ENCODE measurements at places on chromosomes 12 and 14. TPM values are rescaled to one million over a fixed set of nuclear protein-coding genes. Genes with fewer than 3 reads are reported as not detected.
A peak's percentile ranks its signal among the peaks of the same experiment; 100 is the strongest.

The NOVA1 gene
- not detected for total RNA-seq

The TRIM9 gene
- 2.0 TPM for total RNA-seq

GRCh38 chr14:64209444-64210131 lies 84.6 kb downstream of the ESR2 start:
- no peak for DNase-seq

The BAZ1A gene
- 23.7 TPM for total RNA-seq

- DNase-seq, result no peak
These were observed 2.2 kb upstream of the LRRC23 start for GRCh38 chr12:6902448-6902847.

DNA sequence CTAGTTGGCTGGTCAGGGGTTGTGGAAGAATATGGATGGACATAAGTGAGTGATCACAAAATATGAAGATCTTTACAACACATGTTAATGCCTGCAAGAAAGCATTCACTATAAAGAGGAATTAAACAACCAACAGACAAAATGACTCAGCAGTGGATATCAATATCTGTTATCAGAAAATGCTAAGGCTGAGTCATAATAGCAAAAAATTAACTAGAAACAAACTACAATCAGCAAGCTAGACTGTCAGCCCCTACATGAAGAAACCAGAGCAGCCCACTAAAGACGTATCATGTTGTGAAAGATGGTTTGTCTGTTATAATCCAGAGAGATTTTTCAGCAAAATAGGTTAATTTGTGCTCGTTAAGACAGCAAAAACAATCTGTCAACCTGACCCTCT lies 472.9 kb downstream of the NELL2 start:
- DNase-seq, result no peak

The RFX4 gene
- total RNA-seq, result not detected

- DNase-seq, result no peak
These were observed 7.6 kb downstream of the RNASE11 start for GRCh38 chr14:20580242-20580641.

The ASPG gene
- not detected for total RNA-seq

The RNASE3 gene
- not detected for total RNA-seq

DNA sequence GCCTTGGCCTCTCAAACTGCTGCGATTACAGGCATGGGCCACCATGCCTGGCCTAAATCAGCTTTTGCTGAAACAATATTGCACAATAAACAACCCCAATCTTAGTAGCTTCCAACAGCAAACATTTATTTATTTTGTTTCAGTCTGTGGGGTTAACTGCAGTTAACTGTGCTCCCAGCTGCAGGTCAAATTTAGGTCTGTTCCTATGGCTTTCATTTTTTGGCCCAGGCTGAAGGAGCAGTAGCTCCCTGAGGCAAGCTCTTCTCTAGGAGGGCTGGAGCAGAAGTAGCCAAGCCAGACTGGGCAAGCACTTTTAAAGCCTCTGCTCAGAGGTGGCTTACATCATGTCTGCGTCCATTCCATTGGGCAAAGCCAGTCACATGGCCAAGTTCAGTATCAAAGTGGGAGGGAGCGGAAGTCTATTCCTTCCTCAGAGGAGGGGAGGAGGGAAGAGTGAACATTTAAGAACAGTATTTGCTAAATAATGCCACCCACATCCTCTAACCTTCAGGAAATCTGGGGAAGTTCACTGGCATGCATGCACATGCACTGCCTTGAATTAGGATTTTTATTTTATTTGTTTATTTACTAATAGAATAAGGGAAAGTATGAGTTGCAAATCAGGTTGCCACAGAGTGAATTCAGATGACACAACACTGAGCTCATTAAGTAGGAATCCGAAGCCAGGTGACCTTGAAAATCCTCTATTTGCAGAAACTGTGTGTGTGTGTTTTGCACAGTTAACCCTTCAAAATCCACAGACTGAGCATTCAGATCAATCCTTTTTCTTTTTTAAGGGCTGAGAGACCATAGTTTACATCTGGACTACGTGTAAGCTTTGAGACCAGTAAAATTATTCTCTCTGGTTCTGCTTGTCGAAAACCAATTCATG lies 122.0 kb upstream of the SEL1L start:
- DNase-seq, result no peak

DNA sequence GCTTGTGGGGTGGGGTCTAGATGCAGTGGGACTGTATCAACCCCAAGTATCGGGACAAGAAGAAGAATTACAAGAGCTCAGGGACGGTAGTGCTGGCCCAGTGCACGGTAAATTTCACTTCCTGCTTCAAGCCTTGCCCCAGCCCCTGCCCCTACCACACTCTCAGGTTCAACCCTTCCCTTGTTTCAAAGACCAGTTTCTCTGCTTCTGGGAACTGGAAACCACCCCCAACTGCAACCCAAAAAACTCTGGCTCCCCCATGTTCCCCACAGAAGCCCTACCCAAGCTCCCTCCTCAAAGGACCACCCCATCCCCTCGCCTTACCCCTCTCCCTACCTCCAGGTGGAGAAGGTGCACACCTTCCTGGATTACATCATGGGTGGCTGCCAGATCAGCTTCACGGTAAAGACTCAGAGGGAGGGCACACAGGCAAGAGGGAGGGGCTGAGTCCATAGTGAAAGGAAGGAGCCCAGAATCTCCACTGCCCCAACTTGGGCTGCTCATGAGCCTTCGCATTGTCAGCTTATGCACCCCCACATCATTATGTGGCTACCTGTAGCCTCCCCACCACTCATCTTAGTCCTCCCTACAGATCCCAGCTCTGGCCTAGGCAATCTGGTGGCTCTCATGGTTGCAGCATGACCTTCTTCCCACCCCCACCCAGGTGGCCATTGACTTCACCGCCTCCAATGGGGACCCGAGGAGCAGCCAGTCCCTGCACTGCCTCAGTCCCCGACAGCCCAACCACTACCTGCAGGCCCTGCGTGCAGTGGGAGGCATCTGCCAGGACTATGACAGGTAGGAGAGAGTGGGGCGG lies 4.3 kb downstream of the CPNE6 start:
- DNase-seq, result no peak

DNA sequence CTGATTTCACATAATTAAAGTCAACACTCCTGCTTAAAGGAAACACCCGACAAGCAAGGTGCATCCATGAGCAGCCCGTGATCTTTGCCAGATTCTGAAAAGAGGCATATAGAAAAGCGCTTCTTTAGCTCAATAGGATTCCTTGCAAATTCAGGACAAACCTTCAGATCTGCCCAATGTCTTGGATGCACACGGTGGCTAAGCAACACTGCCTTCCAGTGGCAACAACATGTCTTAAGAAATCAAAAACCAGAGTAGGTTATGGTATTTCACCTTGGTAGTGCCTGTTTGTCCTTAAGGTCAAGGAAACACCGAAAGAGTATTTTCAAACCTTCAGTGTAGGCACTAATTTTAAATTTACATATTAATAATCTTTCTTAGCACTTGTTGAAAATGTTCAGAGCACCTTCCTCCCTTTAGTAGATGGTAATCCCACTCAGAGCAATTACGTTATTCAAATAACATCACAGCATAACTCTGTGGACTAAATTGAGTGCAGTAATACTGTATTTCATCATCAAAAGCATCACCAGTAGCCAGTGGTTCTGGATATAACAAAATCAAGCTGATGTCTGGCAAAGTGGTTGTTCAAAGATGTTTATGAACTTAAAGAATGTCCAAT lies 58.0 kb upstream of the CDKN3 start:
- peak; percentile 66 for DNase-seq

The RNU4-1 gene
- total RNA-seq, result not detected

GRCh38 chr12:64745980-64746379 lies 13.2 kb downstream of the GNS start:
- DNase-seq, result no peak

The SERPINA5 gene
- 0.05 TPM for total RNA-seq

DNA sequence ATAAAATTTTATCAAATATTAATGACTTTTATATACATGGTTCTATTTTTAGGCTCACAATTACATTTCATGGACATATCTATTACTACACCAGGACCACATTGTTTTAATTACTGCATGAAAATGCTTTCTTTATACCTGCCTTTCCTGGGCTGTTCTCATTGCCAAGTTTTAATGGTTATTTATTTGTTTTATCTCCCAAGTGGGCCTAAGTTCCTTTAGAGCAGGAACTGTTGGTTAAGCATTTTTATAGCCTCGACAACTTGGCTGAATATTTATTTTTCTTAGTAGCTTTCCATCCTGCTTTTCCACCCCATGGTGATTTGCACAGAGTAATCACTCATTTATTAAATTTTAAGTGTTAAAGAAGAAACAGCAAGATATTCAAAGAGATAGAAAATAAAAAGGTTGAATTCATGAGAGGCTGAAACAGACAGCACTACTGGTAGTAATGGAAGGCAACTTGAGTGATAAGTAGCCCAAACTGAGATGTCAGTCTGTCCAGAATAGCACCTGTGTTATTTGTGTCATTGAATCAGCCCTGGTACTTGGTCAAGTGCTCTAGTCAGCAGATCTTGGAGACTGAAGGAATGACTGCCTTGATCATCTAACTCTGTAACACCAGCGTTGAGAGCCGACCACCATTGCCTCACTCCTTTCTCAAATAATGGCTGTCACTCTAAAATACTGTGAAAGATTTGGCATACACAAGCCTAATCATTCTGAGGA lies 119.1 kb upstream of the EGLN3 start:
- peak; percentile 30 for DNase-seq

The LGALS3 gene
- total RNA-seq, result 56.2 TPM

The PMCH gene
- not detected for total RNA-seq

DNA sequence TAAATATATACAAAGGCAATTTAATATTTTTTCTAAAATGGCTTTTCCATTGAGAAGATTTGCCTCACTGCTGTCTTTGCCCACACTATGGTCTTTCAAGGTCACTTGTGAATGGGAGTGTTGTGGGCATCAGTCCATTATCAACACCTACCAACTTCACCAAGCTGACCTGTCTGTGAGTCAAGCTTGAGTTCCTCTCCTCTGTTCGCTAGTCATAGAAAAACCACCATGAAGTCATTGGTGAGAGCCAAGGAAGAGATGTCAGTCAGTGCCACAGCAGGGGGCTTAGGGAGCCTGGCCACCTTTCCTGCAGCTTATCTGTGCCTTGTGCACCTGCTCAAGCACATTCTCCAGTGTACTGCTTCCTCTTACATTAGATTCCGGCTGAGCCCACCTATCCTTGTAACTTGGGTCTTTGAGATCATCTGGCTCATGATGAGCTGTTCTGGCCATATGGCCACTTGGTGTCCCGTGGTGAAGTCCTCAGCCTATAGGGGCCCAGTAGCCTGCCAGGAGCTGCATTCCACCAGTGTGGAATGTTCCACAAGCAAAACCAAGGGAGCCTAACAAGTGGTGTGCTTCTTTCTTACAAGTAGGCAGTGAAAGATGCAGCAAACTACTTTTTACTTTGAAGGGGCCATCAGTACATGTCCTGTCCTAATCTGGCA lies 80.8 kb upstream of the C12orf71 start:
- peak; percentile 86 for DNase-seq

- DNase-seq, result no peak
These were observed 657.7 kb downstream of the ETNK1 start for GRCh38 chr12:23282701-23283100.

- DNase-seq, result no peak
These were observed 5.5 kb downstream of the ZCCHC8 start for GRCh38 chr12:122495258-122495657.

DNA sequence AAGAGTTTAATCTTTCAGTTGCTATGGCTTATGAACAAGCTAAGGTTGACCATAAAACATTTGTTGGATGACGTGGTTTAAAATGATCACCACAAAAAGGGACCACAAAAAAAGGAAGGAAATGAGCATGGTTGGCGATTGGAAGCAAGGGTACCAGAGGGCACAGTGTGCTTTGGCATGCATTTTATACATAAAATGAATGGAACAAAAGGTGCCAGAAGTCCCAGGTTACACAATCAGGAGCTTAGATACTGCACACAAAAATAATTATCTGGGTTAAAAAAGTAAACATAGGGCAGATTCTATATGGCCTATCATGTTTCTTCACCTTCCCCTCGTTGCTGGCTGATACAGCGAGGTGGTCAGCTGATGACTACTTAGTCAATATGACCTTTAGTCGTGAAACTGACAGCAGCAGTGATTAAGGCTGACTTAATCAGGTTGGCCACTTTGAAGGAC lies 50.7 kb downstream of the ZC3H14 start:
- DNase-seq, result peak; percentile 91

The ZDHHC22 gene
- 0.02 TPM for total RNA-seq

GRCh38 chr12:111434049-111434448 lies 28.3 kb downstream of the SH2B3 start:
- DNase-seq, result no peak

The KNTC1 gene
- total RNA-seq, result 36.5 TPM

GRCh38 chr14:74655599-74656395 lies 43.8 kb upstream of the LTBP2 start:
- peak; percentile 55 for DNase-seq

DNA sequence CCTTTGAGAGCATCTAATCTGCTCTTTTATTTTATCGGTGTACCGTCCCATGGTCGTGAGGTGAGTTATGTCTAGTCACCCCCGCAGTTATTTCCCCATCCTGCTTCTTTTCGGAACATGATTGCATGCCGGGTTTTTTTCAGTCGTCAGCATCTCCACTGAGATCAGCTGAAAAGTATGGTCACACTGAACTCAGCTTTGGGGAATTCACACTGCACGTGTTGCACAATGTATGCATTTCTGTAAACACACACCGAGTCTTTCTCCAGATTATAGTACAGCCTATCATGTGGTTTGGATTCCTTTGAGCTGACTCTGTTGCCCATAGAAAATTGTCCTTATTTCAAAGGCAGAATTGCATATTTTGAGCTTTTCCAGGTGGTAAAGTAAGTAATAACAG lies 24.6 kb downstream of the PLXNC1 start:
- DNase-seq, result peak; percentile 64

GRCh38 chr12:92261071-92261470 lies 115.4 kb upstream of the BTG1 start:
- no peak for DNase-seq

- DNase-seq, result peak; percentile 53
These were observed at the start of gene ZFHX2 for GRCh38 chr14:23551266-23552028. TSS of gene ZFHX2 (minus strand) at chr14:23551765. CDS start at chr14:23535325, 16,440 bp downstream.

The DAO gene
- total RNA-seq, result not detected

DNA sequence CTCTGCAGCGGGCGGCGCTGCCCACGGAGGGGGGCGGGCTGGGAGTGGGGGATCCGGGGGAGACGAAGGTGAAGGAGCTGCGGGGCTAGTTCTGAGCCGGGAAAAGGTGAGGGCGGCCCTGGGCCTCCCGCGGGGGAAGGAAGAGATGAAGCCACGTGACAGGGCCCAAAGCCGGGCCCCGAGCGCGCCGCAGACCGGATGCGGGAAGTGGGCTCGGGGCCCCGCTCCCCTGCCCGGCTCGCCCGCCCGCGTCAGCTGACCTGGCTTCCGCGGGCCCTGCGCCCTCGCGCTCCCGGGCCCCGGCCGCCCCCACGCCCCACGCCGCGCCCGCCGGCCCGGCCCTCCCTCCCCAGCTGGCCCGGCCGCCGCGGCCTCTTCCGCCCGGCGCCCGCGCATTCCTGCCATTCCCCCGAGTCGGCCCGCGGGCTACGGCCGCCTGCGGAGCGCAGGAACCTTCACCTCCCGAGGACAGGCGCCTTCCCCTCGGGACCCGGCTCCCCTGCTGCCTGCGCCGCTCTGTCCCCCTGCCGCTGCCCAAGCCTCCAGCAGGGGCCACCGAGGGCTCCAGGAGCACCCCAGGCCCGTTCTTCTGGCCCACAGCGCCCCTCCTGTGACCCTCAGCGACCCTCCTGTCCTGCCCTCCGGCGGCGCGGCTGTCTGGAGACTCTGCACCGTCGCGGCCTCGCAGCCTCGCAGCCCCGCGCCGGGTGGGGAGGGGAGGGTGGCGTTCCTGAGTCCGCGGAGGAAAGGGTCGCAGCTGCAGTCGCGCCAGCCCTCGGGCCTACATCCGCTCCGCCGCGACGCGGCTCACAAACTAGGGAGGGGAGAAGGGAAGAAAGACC lies 20.4 kb downstream of the NINJ2 start:
- DNase-seq, result peak; percentile 69

The C12orf56 gene
- not detected for total RNA-seq

All from M059J (cell line).